ENCODE measurements at places on chromosomes 1 and 21. TPM values are rescaled to one million over a fixed set of nuclear protein-coding genes. Genes with fewer than 3 reads are reported as not detected.

OR2G6 gene
- not detected for total RNA-seq

DNA sequence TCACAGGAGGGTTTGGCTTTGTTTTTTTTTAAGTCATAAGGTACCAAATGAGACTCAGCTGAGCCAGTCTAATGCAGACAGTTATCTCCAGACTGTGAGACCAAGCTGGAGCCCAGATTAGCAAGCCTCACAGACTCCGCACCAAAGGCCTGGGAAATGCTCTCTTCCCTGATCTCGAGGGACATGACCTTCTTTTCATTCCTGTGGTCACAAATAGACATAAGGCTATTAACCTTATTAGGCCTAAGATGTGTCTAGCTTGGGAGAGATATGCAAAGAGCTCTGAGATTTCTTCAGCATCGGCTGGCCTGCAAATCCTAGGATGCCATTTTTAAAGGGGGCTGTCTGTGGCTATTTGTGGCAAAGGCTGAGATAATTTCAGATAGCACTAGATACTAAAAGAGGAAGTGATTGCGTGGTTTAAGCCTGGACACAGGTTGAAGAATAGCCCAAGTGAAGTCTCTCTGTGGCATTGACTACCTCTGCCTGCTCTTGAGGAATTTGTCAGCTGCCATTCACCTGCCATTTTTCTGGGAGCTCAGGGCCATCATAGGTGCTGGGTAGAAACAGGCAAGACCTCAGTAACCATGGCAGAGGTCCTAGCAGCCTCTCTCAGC, 301.3 kb downstream of the SIPA1L2 start:
- DNase-seq: no peak

DNA sequence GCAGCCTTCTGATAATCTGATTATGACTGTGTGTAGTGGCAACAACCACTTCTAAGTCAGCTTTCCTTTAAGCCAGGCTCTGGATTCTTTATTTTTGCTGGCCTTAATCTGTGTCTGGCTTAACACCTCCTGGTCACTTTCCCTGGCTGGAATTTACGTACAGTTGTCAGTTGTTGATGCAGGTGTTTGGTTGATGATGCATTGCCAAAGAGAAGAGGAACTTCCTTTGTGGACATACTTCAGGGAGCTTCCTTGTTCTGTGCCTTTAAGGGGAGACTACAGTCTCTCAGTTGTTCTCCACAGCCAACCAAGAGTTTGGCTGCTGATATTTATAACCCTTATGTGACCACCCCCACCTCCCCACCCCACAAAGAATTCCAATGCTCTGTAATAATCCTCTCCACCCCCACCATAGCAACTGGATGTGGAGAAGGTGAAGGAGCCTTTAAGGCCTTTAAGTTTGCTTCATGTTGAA, 96.0 kb upstream of the BMP8A start:
- no peak for DNase-seq

DNA sequence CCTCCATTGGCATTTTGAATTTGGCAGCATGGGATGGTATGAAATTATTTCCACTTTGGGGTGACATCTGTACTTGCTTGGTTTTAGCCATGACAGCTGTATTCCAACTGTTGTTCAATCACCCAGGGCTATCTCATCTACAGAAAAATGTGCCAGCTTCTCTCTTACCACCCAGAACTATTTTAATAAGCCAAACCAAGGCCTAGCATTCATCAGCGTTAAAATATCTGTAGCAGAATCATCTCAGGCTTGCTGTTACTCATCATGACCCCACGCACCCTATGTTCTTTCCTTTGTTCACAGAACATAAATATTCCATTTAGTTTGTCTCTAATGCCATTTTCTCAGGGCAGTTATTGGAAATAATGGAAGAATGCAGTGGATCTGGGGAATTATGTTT, 49.8 kb downstream of the GIPC2 start:
- no peak for DNase-seq

DNA sequence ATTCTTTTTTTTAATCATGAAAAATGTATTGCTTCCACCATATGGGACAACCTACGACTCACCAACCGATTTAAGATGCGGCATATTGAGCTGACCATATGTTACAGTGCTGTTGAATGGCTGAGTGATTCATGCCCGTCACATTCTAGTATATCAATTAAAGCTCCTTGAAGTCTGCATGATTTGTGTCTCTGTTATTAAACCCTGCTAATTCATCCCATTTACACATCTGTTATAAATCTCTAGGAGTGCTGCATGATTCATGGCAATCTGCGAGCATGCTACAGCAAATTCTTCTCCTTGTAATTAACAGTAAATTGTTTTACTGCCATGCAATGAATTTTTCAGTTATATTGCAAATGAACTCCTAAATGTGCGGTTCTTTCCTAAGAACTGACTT, 239.8 kb downstream of the USH2A start:
- DNase-seq: no peak

PLEKHN1 gene
- 0.17 TPM for total RNA-seq

DNA sequence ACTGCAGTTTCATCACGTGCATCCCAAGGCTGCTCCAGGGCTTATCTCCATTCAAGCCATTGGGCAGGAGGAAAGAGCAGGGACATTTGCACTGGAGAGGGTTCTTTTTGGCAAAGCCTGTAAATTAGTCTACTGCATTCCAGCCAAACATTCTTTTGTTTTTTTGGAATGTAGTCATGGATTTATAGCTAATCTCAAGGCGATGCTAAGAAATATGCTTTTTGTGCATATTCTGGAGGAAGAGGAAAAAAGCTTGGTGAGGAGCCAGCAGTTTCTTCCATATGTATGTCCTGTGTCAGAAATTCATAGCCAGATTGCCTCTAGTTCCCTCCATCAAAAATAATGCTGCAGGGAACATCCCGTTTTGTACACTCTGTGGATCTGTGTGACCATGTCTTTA, 221.4 kb downstream of the BACH1 start:
- no peak for DNase-seq

DNA sequence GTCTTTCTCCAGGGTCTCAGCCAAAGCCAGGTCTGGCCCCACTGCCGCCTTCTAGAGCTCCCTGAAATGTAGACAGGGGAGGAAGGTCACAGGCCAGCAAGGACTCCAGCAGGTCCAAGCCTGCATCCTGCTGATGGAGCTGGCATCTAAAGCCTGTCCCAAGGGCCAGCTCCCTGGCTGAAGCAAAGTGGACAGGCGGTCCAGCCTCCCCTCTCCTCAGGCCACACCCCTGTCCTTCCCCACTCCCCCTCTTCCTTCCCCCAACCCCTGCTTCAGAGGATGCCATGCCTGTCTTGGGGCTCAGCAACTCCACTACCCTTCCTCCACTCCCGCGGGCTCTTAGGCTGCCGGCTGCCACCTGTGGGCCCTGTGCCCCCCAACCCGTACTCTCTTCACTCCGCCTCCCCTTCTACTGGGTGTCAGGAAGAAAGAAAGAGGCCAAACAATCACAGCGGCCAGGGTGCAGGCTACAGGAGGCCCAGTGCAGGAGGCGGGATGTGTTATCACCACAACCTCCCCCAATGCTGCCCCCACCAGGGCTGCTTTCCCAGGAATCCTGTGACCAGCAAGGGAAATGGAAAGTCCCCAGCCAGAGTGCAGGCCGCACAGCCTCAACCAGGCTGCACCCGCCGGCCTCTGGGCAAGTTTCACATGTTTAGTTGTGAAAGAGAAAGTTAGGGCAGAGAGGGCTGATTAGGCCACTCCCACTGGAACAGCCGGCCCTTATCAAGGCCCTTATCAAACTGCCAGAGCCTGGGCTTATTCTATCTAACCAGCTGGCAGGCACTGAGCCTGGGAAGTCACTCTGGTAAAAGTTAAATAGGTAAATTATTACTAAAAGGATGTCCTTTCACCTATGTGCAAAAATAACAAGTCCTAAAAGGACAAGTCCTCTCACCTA, 34.1 kb downstream of the ACOT7 start:
- peak; percentile 72 for DNase-seq

GNG12 gene
- 26.1 TPM for total RNA-seq

DNA sequence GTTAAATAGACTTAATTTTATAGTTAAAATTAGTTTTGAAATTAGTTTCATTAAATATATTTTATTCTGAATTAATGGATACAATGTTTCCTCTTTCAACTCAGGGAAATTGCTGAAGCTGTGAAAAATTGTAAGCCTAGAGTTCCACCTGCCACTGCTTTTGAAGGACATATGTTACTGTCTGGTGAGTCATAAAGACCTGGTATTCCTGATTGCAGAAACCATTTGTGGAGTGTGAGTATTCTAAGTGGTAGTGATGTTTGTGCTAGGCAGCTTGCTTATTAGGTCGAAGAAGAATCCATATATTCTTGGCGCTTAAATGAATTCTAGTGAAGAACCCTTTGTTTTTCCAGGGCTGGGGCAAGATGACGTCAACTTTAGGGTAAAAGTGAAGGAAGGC, 34.0 kb downstream of the MTR start:
- DNase-seq: no peak

DNA sequence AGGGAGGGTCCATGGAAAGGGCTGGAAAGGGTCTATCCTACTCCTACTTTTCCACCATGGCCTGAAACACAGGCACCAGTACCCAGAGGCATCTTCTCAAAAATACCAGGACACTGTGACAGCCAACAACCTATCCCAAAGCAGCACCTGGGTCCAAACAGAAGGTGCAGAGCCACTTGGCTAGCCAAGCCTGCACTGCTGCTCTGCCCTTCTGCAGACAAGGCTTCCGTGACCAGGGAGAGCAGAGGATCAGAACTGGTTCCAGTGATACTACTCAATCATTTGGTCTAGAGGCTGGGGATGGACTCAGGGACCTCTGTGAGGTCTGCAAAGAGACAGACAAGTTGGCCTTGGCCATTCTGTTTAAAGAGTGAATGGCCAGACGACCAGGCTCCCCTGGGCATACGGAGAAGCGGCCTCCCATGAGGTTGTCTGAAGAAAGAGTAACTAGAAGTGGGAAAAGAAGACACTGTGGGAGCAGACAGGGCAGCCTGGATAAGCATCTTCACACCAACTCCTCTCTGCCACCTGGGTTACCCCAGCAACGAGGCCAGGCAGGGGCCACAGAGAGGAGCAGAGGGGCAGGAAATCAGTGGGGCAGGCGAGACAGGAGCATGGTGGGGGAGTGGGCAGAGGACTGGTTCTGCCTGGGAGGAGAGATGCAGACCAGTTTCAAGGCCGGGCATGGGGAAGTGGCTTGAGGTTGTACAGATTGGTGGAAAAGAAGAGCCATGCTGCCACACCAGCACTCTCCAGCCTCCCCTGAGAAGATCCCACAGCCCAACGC, 5.7 kb downstream of the KCNN3 start:
- DNase-seq: no peak

- no peak for DNase-seq
These were observed 356.4 kb upstream of the ST6GALNAC5 start for GRCh38 chr1:76510672-76511557.

S100A16 gene
- 27.3 TPM for total RNA-seq

SELE gene
- 0.09 TPM for total RNA-seq

DNA sequence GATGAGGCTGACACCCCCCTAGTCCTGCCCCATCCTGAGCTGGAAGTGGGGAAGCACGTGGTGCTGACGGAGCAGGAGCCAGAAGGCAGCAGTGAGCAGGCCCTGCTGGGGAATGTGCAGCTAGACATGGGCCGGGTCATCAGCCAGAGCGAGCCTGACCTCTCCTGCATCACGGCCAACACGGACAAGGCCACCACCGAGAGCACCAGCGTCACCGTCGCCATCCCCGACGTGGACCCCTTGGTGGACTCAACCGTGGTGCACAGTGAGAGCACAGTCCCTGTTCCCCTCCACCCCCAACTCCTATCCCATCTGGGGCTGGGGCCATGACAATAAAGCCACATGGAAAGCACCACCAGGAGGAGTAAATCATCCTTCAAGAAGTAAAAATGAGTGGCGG, 250.2 kb downstream of the CACNA1E start:
- no peak for DNase-seq

GRCh38 chr1:10479296-10479695, 4.5 kb downstream of the PEX14 start:
- DNase-seq: no peak

CFAP45 gene
- not detected for total RNA-seq

PDE9A gene
- 3.4 TPM for total RNA-seq

DNA sequence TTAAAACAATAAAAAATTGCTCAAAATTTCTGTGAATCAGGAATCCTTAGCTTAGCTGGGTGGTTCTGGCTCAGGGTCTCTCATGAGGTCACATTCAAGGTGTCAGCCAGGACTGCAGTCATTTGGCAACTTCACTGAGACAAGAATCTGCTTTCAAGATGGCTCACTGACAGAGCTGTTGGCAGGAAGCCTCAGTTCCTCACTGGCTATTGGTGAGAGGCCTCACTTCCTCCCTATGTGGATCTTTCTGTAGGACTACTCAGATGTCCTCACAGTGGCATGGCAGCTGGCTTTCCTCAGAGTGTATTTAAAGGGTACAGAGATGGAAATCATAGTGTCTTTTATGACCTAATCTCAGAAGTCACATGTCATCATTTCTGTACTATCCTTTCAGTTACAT, 785.7 kb downstream of the ADGRL2 start:
- DNase-seq: no peak

GRCh38 chr21:29827236-29827635, 112.6 kb downstream of the GRIK1 start:
- no peak for DNase-seq

DNA sequence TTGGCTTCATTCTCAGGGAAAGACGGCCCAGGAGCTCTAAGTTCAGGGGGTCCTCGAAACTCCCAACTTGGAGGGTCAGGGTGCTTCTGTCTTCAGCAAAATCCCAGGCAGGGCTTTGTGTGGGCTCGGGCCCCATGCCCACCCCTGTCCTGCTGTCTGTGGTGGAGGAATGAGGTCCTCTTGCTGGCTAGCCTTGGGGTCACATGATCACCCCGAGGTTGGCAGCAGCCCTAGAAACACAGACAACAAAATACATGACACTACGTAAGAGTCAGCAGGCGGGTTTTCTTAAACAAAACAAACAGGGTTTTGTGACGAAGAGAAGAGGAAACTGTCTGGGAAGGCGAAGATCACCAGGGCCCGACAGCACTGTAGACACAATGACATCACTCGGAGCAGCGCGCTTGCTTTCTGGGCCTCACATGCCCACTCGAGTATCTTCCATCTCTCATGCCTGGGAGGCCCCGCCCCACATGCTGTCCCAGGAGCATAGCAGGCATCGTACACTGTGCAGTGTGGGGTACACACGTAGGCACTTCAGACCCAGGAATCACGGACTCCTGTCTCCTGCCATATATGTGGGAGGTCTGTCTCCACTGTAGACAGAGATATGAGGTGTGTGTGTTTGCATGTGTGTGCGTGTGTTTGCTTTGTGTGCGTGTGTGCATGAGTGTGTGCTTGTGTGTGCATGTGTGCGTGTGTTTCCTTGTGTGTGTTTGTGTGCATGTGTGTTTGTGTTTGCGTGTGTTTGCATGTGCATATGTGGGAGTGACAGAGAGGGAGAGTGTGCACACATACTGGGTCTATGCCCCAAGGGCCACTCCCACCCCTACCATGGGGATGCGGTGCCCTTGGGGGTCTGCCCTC, 94.7 kb downstream of the SIK1 start:
- DNase-seq: no peak

DNA sequence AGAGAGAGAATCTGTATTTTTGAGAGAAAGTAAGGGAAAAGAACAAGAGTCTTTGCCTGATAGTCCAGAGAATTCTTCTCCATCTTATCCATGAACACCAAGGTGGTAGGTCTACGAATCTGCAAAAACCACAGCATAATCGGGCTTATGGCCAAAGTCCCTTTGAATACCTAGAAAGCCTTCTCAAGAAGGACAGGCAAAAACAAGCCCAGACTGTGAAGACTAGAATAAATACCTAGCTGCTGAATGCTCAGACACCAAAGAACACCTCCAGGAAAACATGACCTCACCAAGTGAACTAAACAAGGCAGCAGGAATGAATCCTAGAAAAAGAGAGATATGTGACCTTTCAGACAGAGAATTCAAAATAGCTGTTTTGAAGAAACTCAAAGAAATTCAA, 79.2 kb downstream of the HFM1 start:
- DNase-seq: no peak

ANKRD65 gene
- 0.17 TPM for total RNA-seq
